ENCODE measurements at places on chromosomes 3 and 15.

GRCh38 chr3:161552984-161553560 is 56.5 kb downstream of the OTOL1 start:
- no peak for DNase-seq

DNA sequence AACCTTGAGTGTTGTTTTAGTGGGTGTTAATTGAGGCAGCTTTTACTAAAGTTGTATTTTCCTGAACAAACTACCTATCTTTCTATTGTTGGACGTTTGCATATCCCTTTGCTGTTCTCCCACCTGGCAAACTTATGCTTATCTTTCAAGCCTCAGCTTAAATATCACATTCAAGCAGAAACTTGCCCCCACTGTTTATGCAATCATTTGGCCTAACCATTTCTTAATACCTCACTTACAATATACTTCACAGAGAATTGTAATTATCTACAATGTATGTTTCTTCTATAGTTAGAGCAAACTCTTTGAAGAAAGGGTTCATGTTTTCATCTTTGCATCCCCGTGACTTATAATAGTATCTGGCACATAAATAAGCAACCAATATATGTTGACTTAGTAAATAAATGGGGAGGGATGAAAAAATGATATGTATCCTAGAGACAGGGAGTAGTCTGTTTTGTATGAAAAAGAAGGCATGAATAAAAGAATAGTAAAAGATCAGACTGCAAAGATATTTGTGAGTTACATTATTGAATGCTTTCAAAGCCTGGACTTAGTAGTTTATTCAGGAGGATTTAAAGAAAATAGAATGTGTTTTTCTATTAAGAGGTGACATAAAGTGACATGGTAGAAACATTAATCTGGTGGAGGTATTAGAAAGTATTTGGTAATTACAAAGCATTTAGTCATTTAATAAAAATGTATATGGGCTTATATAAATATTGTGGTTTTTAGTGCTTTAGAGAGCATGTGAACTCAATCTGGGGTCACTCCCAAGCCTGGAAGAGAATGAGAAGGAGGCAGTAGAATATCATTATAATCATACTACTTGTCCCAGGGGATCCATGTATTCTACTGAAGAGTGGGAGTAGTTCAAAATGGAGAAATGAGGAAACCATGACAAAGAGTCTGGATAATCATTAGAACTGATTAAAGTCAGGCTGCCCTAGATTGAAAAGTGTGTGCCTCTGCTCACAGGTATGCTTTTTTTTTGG is 60.0 kb upstream of the DCBLD2 start:
- no peak for DNase-seq

DNA sequence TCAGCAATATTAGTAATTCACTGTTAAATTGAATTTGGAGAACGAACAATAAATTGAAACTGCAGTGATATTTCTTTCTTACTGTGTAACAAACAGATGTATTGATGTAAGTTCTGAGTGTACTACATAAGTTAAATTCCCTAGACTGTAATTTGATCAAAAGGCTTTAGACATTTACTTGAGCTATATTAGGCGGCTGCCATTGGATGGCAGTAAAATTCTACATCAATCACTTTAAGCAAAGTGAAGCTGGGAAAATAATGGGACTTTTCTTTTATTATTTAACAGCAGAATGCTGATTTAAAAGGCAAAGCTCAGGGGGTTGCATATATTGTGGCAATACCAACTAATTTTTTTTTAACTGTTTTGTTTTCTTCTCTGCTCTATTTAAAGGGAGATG is 212.6 kb upstream of the PLSCR5 start:
- no peak for DNase-seq

DNA sequence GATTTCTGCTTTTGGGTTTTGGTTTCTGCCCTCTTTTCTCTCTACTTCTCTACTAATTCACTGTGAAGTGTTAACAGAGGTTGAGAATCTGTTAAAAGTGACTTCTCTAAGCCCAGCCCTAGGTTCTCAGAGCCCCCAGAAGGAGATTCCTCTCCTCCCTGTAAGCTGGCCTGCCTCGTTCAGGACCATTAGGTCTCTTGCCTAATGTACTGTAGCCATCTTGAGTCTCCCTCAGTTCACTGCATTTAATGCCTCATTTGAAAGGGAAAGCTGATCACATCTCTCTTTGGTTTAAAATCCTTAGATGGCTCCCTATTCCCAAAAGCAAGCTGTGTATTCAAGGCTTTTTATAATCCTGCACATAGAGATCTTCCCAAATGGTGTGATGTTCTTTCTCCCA is 16.3 kb downstream of the RTP1 start:
- DNase-seq = no peak

- no peak for DNase-seq
Observed at GRCh38 chr3:14127516-14128161, 2.8 kb downstream of the TMEM43 start.

GRCh38 chr3:143291836-143292447 is 172.4 kb downstream of the CHST2 start:
- DNase-seq = no peak
